Right ventricle myocardium superior (tissue), 1 donor: ENCODE measurements at places on chromosomes 3 and 15.

DNA sequence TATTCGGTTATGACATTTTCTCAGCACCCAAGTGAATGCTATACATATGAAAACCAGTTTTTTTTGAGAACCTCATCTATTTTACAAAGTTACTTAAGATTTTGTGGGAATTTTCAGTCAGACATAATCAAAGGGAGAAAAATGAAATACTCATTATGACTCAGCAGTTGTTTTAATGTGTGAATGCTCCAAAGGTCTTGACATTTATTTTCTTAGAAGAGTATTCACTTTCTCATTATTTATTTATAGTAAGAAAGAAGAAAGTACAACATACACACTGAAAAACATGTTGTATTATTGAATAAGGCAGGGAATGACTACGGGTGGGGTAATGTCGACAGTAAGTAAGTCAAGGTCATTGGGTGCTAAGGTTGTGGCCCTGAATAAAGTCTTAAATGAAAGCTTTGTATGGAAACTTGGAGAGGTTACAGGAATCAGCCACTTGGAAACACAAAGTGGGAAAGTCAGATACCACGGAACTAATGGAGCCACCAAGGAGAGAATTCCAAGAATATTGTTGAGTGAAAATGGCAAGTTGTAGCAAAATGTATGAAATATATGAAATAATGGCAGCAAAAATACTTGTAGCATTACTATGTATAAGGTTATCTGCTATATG is 844.5 kb downstream of the TBL1XR1 start:
- DNase-seq: no peak

GRCh38 chr3:11140030-11140712 is 14.1 kb upstream of the HRH1 start:
- peak; percentile 52 for DNase-seq

DNA sequence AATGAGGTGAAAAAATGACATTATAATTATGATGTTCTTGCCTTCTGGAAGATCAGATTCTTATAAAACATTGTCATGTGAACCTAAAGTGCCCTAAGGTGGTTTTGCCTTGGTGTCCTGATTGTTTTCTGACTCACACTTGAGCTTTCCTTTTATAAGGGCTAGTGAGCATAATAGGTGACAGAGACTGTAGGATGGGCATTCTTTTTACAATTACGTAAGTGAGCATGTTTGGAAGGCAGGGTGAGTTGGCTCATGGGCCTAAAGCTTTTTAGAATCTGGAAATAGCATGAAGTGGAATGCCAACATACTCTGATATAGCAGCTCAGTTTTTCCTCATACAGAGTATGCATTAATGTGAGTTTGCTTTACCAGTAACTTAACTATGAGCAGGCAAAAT is 41.2 kb downstream of the CRYBG3 start:
- DNase-seq: no peak

DNA sequence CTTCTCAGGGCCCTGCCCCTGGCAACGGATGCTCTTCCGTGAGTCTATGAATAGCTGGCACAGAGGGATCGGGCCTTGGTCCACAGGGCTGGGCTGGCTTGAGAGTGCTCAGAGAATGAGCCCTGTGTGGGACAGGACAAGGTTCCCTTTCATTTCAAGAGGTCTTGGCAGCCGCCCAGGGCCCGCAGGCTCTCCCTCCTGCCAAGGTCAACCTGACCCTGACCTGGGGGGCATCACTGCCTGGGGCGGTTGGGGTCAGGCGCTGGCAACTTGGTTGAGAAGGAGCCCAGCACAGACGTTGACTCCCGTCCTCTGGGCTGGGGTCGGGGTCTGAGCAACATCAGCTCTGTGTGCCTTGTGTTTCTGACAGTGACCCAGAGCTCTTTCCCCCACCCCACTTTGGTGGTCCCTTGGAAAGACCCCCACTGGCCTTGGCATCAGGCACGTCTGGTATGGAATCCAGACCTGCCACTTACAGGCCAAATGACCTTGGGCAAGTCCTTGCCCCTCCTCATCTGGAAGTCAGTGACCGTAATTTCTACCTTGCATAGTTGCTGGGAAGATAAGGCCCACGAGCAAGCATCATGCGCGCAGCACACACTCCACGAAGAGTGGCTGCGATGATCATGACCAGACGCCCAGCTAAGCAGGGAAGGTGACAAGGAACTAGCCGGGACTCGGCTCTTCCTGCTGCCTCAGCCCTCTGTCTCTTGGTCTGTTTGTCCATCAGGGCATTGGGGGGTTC is 36.4 kb downstream of the EPHB3 start:
- DNase-seq: peak; percentile 59

- DNase-seq: no peak
Measured at GRCh38 chr3:23682646-23683045, 123.1 kb upstream of the UBE2E1 start.

DNA sequence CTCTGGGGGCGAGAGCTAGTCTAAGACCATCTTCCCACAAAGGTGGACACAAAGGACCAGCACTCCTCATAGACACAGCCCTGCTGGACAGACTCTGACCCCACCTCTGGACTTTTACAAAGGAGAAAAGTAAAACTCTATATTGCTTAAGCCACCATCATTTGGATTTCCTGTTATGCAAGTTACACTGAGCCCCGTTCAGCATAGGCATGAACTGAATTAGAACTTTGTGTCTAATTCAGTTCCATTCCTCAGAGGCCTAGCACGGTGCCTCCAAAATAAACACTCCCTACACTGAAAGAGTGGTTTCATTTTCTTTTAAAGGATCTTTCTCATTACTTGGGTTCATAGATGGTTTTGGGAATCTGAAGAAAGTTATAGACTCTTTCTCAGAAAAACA is 79.2 kb upstream of the OCA2 start:
- no peak for DNase-seq

GRCh38 chr3:49123687-49124086 is 3.1 kb upstream of the USP19 start:
- no peak for DNase-seq

DNA sequence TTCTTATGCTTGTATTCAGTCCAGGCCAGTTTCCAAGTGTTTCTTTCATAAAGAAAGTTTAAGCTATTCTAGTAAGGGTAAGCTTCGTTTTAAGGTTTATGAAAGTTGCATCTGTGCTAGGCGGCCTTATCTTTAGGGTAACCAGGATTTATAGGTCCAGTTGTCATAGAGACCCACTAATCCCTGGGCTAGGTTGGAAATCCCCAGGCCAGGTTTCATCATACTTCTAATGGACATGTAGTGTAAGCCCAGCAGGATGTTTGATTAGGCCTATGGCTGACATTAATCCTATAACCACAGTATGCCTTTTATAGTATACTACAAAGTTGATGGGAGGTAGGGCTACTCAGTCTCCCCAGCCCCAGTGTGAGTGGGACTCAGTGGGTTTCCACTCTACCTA is 312.4 kb downstream of the CACNA2D3 start:
- no peak for DNase-seq

DNA sequence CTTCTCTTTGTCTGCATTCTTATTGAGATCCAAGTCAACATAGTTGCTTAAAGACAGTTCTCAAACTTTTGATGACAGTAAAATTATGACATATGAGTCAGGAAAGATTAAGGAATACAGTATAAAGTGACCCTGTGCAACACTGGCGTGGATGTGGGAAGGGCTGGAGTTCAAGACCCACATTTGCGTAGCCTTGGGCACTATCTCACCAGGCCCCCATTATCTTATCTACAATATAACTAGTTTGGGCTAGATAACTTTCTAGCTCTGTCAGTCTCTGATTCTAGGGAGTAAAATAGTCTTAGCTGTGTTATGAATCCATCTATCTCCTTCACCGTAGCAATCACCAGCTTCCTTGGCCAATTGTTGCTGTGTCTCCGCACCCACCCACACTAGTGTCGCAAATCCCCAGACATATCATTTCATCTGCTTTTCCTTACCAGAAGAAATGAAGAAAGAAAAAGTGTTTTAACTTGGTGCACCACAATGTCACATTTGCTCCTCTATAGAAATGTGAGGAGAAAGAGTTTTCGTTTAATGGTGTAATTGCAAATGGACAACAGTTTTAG is 14.9 kb upstream of the TM4SF4 start:
- DNase-seq: no peak

- no peak for DNase-seq
Measured at GRCh38 chr3:157238457-157238856, 78.5 kb upstream of the CCNL1 start.

GRCh38 chr3:43919029-43919428 is 228.3 kb downstream of the ABHD5 start:
- DNase-seq: no peak

DNA sequence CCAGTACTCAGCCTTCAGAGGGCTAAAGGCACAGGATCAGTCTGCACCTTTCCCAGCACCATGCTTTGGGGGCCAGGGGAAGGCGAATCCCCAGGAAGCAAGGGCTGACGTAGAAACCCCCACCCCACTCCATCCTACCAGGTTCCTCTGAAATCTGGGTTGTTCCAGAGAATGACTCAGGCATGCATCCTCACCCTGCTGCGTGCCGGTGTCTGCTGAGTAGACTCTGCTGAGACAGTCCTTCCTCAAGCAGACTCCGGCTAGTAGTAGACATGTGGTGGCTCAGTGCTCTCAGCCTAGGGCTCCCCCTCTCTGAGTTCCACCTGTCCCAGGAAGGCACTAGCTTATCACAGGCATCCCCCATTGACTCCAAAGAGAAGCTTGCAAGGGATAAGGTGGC is 9.0 kb downstream of the TMEM43 start:
- no peak for DNase-seq

DNA sequence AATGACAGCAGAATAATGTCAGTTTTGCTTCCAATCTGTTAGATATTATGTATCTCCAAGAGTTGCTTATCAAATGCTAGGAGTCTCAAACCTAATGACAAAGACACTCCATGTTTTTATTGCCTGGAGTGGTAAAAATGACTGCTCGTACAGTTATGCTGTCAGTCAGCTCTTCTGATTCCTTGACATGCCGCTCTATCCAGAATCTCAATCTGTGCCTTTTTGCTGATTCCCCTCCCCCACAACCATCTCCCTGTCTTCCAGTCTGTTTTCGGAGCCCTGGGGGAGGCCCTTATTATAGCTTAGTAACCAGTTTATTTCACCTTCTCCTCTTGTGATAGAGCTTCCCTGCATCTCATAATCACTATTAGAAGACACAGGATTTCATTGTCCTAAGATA is 2.6 kb downstream of the MKRN2 start:
- DNase-seq: no peak

- DNase-seq: peak; percentile 50
Measured at GRCh38 chr3:29324180-29324651, 43.3 kb downstream of the RBMS3 start.

DNA sequence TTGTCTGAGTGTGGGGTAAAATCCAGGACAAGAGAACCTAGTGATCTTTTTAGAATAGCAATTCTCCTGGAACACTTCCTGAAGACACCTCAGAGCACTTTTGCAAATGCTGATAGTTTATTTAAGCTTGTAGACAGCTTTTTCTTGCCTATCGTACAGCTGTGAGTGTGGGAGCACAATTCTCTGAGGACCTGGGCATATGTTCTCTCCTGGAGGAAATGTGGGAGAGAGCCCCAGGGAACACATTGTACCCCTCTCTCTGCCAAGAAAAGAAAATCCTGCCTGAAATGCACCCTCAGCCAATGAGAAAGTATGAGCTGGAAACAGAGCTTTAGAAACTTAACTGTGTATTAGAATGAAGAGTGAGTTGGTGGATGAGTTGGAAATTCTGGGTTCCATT is 308.3 kb upstream of the SEMA6D start:
- no peak for DNase-seq

- DNase-seq: no peak
Measured at GRCh38 chr3:171055336-171056178, 29.0 kb upstream of the SLC2A2 start.

DNA sequence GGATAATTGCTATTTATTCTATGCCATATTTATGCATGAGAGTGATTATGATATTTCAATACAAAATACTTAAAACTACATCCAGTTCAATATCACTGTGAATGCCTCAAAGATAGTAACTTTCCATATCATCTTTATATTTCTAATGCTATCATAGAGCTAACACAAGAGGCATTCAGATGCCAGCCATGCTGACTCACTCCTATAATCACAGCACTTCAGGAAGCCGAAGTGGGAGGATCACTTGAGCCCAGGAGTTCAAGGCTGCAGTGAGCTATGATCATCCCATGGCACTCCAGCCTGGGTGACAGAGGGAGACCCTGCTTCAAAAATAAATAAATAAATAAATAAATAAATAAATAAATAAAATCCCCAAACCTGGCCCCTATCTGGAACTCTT is 498.7 kb downstream of the EPHA3 start:
- DNase-seq: no peak

DNA sequence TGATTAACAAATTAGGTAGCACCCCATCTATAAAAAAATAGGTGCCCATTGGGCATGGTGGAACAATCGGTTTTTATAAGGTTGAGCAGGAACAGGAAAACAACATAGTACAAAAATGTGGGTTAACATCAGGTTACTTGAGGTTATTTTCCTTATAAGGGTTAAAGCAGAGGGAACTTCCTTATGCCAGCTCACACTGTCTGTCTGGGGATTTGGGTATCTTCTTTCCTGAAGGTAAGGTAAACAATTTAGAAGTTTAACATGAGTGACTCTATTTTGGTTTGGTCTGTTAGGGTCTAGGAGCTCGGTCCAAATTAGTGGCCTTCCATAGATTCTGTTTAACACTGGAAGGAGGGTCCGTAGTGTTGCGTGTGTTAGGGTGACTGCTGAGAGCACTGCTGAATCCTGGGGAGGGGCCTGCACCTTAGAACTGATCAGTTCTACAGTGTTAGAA is 14.7 kb downstream of the CHD2 start:
- no peak for DNase-seq

GRCh38 chr3:171804618-171805389 is 5.5 kb downstream of the PLD1 start:
- no peak for DNase-seq

DNA sequence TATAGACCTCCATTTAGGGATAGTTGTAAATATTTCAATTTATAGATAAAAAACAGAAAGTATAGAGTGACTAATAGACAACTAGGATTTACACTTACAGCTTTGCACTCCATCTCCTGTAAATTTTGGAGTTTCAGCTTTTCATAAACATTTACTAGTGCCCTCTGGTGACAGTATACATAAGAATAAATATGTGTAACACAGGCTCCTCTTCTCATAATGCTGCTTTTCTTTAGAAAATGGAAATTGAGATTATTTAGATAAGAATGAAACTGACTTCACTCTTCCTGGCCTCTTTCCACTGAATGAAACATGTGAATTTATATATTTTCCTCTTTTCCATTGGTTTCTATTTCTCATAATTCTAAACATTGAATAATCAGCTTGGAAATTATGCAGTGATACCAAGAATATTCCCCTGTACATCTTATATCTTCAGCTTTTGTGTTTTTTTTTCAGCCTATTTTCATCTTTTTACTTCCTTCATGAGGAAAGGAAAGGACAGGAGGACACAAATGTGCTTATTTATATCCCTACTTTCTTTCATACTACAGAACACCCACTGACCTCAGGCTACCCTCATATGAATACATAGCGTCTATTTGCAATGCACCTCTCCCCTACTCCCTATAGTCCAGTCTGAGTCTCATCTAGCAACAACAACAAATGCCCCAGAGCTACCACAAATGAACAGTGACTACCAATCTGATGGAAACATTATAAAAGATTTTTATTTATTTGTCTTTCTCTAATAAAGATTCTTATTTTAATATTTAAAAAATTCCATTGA is 103.1 kb upstream of the CCDC39 start:
- DNase-seq: no peak
